Stimulated activated CD4-positive, alpha-beta T cell treated with anti-CD3 and anti-CD28 coated beads, Interleukin-12 subunit alpha, Interleukin-12 subunit beta, amount 100 ng/mL, for 24 hours (primary cell): ENCODE measurements at places on chromosomes 12 and 14.

GRCh38 chr12:34297126-34297789, 275.0 kb downstream of the ALG10 start:
- DNase-seq: no peak

DNA sequence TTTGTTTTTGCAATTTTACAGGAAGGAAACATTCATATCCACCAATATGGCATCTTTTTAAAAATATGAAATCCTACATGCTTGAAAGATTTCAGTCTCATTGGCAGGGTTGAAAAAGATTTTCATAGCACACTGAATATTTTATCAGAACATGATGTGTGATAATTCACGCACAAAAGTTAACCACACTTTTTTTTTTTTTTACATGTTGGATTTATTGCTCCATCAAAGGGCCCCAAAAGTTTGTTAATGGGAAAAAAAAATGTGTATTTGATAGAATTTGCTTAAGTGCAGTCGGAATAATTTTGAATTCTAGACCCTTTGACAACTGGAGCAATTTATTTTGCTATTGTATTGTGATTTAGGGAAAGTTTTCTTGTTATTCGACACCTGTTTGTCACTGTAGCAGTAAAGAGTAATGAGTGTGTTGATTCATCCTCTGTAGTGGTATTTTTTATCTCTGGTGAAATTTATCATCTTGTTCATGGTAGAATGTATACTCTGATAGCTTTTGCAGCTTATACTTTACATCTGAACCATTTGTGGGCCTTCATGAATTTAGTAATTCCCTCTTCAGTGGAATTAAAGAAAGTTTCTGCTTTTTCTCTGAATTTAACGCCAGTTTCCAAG, 1.1 kb downstream of the EML1 start:
- no peak for DNase-seq

GRCh38 chr14:97306760-97307246, 509.6 kb downstream of the VRK1 start:
- DNase-seq: no peak

DNA sequence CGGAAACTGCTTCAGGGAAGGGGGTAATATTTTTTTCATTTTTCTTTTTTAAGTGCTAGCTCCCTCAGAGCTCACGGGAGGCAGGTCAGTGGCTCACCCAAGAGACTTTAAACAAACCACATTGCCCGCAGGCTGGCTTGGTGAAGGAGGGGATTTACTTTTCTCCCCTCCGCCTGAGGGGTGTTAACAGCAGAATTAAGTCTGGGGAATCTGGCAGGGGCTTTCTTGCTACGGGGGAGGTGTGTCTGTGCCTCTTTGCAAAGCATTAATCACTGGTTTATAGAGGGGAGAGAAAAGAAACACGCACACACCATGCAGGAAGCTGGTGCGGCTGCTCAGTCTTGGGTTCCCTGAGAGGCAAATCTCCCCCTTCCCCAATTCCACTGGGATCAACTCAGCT, 26.2 kb upstream of the TBX3 start:
- DNase-seq: no peak

GRCh38 chr12:122208073-122208820, 4.7 kb downstream of the B3GNT4 start:
- no peak for DNase-seq

GRCh38 chr12:92546259-92546634, 156.5 kb upstream of the PLEKHG7 start:
- DNase-seq: no peak

- no peak for DNase-seq
Observed at GRCh38 chr14:26143057-26143456, 454.8 kb downstream of the NOVA1 start.

- no peak for DNase-seq
Observed at GRCh38 chr12:53052419-53053217, 2.8 kb downstream of the TNS2 start.

GRCh38 chr14:65910108-65910786, 497.7 kb downstream of the FUT8 start:
- no peak for DNase-seq

GRCh38 chr14:89792489-89793366, 161.8 kb downstream of the EFCAB11 start:
- no peak for DNase-seq

DNA sequence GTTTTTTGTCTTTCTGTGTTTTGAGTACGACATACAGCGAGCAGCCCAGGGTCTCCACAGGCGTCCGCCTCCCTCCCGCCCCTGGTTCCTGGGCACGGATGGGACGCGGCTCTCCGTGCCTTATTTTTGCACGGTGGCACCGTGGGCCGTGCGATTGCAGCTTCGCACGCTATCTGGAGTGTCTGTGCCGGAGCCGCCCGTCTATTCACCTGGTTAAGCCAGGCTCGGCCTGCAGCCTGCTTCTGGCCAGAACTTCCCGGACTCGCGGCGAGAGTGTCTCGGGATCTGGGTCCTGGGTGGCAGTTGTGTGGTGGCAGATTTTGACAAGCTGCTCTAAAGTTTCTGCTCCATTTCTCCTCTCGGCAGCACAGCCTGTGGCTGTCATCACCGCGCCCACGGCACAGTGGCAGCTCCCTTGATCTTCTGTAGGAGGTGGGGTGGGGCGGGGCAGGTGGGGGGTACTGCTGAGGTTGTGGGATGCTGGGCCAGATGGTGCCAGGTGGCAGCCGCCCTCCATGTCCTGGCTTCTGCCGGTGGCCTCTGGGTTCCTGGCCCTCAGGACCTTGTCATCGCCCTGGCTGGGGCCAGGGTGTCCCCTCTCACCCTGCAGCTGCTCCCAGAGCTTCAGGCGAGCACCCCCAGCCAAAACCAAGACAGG, 2.9 kb downstream of the MMP17 start:
- no peak for DNase-seq

- no peak for DNase-seq
Observed at GRCh38 chr14:42130815-42131214, 524.1 kb downstream of the LRFN5 start.

GRCh38 chr12:49583366-49584094, 15.6 kb upstream of the MCRS1 start:
- DNase-seq: no peak

DNA sequence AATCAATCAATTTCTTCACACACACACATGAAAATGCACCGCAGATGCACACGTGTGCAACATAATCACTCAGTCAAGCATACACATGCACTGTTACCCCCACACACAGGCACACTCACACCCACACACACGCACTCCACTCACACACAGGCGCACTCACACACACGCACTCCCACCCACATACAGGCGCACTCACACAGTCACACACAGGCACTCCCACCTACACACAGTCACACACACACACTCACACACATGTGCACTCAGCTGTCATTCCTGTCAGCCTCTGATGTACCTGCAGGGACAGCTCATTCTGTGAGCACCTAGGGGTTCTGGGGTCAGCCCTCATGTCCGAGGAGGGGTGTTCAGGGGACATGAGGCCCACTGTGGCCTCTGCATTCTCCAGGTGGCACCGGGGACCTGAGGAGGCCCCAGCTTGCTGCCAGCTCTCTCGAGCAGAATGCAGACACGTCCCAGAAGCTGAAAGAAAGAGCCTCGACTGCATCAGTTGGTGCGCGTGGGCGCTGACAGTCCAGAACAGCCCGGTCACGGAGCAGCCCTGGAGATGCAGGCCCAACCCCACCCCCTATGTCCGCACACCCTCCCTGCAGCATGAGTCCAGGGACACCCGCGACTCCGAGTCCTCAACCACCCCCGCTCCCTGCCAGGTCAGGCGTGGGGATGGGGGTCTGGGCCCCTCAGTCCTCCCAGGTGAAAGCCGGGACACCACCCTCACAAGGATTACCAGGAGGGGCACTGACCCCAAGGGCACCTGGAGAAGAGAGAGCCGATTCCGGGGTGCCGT, 69.3 kb downstream of the NOC4L start:
- DNase-seq: no peak

- no peak for DNase-seq
Observed at GRCh38 chr14:91284146-91284790, 39.8 kb upstream of the GPR68 start.
